Hematopoietic multipotent progenitor cell treated with erythropoietin and hydrocortisone succinate and interleukin-3 and kit ligand, for 15 days (in vitro differentiated cells): ENCODE measurements at places on chromosomes 12 and 14.

- no peak for DNase-seq
Observed at GRCh38 chr12:2288875-2289274, 236.1 kb downstream of the CACNA1C start.

- no peak for DNase-seq
Observed at GRCh38 chr12:109558374-109559199, 14.7 kb downstream of the MMAB start.

DNA sequence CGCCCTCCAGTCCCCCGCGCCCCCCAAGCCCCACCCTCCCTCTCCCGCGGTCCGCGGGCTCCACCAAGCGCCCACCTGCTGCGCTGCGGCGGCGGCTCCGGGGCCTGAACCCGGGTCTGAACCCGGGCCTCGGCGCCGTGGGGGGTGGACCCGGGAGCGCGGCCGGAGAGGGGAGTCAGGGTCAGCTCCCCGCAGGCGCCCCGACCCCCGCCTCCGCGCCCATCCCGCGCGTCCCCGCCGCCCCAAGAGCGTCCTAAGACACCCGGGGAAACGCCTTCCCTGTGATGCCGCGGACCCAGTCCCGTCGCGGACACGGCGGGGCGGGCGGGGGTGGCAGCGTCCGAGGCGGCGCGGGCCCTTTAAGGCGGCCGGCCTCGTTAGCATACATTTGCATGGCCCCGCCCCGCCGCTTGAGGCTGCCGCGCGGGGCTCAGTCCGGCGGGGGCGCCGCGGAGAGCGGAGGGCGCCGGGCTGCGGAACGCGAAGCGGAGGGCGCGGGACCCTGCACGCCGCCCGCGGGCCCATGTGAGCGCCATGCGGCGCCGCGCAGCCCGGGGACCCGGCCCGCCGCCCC lies at the start of gene MMP17:
TSS of gene MMP17 (plus strand) at position 433 of the 574 bp plus-strand sequence. CDS start at position 535, 102 bp downstream.
- no peak for DNase-seq

DNA sequence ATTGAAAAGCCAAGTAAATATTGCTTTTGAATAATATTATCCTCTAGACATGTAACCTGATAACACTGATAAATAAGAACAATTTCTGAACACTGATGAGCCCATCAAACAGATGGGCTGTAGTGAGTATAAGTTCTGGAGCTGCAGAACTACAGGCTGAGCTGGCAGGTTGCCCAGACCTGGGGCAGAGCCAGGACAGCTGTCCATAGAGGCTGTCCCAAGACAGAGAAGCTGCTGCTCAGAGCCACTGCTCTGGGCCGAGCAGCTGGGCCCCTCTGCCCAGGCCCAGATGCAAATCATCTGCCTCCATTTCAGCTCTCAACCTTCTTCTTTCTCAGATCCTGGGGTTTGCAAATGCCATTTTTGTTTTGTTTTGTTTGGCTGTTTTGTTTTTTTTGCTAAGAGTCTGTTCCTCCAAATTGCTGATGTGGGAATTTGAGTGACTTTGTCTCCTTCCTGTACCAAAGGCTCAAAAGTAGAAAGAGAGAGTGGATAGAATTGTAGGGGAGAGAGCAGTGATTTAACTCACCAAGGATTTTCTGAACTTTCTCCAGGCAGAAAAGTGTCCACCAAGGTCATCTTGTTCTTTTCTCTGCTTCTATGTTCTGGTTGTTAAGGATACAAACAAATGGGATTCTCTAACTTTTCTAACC lies 4.0 kb upstream of the TESPA1 start:
- DNase-seq, result peak; percentile 88

DNA sequence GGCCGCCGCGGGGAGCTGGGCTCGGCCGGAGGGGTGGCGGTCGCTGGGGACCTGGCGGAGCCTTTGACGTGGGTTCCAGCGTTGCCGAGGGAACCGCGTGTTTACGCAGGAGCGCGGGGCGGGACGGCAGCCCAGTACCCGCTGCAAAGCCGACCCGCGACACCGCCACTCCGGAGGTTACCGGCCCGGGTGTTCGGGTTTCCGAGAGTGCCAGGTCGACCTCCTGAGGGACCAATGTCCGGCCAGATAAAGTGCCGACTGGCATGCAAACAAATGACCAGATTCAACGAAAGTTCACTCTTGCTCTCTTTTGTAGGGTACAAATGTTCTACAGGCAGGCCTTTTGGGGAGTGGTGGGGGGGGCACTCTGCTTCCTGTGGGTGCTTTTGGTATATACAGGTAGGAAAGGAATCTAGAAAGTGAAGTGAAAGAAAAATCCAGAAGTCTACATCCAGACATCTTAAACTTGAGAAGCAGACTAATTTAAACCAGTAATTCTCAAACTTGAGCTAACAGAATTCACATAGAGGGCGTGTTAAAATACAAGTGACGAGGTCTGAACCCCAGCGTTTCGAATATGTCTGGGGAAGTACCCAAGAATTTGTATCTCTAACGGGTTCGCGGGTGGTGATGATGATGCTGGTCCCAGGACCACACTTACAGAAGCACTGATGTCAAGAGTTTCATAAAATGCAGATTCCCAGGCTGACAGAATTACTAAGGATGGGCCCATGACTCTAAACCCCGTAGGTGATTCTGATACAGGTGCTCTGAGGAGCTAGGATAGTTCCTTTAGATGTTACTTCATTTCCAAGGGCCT lies at the start of gene GPR135:
TSS of gene GPR135 (minus strand) at position 65 of the 820 bp plus-strand sequence. CDS start 154 bp downstream, outside the sequence.
- DNase-seq, result no peak

DNA sequence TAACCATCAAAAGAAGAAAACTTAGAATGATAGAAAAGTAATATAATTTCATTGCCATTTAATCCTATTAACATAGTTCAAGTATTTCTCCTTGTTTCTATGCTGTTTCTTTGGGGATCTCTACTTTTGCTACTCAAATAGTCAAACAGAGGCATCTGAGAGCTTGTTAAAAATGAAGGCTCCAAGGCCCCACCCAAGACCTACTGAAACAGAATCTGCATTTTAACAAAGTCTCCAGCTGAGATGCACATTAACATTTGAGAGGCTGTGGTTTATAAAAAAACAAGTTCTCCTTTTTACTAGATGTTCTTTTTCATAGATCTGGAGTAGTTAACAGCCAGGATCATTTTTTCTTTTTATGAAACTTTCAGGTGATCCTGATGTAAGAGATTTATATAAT lies 31.8 kb downstream of the PPFIA2 start:
- DNase-seq, result no peak

- DNase-seq, result no peak
Observed at GRCh38 chr14:94176808-94177207, 2.7 kb downstream of the PPP4R4 start.

- peak; percentile 48 for DNase-seq
Observed at GRCh38 chr14:54931598-54932340, 29.1 kb upstream of the GCH1 start.

DNA sequence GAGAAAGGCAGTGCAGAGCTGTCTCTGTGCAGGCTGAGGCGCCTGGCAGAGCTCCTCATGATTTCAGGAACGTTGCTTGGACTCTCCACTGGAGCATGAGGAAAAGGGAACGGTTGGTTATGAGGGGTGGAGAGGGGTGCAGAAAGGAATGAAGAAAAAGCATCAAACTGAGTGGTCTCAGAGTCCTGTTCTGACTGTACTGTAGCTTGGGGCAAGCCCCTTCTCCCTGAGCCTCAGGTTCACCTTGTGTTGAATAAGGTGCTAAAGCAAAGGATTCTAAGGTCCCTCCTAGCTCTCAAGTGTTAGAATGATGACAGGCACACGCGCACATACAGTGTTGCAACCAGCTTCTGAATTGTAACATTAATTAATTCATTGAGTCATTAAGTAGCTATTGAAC lies 125.2 kb upstream of the PARP11 start:
- DNase-seq, result no peak

- DNase-seq, result no peak
Observed at GRCh38 chr12:63445224-63445880, 222.9 kb downstream of the DPY19L2 start.

- DNase-seq, result no peak
Observed at GRCh38 chr12:77228376-77228775, 163.0 kb upstream of the E2F7 start.

DNA sequence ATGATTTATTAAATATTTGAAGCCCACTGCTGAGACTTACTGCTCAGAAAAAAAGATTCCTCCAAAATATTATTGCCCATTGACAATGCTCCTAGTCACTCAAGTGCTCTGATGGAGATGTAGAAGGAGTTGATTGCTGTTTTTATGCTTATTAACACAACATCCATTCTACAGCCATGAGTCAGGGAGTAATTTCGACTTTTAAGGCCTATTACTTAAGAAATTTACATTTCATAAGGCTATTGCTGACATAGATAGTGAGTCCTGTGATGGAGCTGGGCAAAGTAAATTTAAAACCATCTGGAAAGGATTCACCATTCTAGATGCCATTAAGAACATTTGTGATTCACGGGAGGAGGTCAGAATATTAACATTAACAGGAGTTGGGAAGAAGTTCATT lies 5.2 kb downstream of the KCNJ8 start:
- DNase-seq, result no peak

DNA sequence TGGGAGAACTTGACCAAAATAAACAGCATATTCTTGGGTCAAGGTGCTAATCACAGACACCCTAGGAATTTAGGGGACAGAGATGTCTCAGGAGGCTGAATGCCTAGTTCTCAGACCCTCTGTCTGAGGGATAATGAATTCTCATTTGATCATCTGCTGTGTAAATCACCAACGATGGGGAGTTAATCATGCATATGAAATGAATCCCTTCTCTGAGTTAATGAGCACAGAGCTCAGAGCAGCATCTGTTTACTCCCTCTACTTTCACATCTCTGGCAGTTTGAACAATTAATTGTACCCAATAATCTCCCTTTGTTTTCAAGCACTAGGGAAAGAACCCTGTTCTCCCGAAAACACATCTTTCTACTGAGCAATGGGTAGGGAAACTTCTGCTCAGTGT lies 129.4 kb upstream of the SRRM4 start:
- DNase-seq, result no peak

DNA sequence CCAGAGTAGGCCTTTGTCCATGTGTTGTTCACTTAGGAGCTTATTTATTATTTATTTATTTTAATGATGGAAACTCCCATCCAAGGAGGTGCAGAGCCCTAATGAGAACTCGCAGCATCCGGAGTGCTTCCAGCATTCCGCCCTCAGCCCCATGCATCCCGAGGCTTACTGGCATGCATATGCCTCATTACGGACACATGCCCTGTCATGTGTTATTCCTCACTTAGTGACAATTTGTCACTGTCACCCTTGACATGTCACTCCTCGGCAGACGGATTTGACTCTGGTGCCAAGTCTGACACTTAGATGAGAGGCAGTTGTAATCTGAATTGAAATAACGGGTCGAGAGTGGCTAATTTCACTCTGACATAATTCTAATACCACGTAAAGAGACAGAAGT lies 132.8 kb downstream of the VRK1 start:
- DNase-seq, result no peak

DNA sequence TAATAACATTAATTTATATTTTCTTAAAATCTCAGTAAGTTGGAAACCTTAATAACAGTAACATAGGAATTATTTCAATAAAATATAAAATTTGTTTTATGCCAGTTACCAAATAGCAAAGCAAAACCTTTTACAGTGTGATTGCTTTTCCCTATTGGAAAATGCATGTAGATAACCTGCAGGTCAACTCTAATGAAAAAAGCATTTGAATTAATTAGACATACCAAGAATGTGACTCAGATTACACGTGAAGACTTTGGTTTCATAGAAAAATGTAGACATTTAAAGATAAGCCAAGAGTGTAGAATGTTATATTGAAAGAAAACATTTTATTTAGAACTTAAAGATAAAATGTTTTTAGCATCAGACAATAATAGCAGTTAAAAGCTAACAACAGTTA lies 888.1 kb downstream of the TMEM121 start:
- DNase-seq, result no peak

DNA sequence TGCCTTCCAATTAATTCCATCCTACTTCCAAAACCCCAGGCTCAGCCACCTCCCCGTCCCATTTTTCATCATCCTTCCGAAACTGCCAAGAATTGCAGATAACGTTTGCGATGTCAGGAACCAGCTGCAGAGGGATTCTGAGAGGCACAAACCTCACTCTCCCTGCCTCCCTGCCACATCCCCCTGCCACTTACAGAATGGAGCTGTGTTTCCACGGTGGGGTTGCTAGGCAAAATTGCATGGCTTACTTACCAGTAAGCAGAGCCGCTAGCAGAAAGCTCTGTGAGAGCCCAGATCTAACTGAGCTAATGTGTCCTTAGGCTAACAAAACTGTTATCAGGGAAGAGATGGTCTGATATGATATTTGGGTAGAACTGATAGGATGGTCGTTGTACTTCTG lies 127.4 kb downstream of the KCNK10 start:
- DNase-seq, result no peak

- DNase-seq, result no peak
Observed at GRCh38 chr14:79878229-79878628, 333.1 kb downstream of the DIO2 start.

DNA sequence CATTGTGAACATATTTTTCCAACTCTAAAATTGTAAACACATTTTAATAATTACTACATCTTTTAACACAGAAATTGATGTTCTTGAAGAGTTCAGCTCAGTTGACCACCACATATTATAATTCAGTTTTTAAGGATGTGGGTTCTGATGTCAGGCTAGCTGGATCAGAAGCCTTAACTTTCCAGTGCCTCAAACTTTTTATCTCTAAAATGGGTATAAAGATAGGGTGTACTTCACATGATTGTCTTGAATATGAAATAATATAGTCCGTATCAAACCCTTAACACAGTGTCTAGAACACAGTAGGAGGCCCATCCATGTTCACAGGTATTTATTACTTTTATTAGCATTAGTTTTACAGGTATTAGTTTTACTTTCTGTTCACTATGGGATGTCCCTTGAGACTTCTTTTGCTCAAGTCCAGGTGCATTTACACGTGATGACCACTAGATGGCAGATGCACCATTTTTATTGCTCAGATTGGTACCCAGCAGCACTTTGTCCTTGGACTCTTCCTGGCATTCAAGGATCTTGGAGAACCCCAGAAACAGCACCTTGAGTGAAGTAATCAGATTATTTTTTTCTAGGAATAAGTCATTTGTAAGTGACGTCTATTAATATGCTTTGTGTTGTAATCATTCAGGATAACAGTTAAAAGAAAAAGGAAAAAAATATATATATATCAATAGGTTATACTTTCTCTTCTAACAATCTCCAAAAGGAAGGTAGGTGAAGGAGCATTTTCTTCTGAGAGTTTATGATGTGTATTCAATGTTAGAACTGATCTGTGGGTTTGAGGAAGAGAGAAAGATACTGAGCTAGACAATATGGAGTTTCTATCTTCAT lies 580.2 kb downstream of the ETNK1 start:
- DNase-seq, result peak; percentile 44
